Right kidney (tissue), 9 donors: ENCODE measurements at places on chromosomes 5 and 9.

GRCh38 chr5:179534431-179534830 is 15.9 kb upstream of the RUFY1 start:
- no peak for DNase-seq

DNA sequence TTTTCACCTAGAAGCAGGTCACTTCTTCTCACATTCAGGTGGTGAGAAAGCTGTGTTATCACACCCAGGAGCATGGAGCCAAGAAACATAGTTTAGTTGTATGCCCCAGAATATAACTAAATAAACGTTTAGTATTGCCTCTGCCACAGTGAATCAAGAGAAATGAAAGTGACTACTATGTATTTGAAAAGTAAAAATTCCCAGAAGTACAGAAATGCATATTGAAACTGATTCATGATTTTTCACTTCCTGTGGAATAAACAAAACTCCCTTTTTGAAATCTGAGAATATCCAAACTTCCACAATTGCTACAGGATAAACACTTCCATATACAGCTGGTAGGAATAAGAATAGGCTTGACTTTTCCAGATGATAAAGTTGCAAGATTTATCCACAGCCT is 15.3 kb upstream of the NINJ1 start:
- DNase-seq, result no peak

DNA sequence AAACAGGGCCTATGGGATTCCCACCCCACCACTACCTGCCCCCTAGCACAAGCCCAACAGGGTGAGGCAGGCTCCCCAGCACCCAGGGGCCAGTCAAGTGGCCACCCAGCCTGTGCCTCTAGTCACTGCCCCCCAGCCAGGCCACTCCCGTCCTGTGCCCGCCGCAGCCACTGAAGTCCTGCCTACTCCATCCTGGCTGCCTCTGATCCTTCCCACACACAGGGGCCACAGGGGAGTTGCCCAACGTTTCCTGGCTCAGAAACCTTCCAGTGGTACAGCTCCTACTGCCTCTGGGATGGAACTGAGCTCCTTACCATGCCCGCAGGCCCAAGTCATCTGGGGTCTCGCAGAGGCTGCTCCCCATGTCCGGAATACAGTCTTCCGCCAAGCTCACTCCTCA is 70.2 kb upstream of the STXBP1 start:
- DNase-seq, result no peak

DNA sequence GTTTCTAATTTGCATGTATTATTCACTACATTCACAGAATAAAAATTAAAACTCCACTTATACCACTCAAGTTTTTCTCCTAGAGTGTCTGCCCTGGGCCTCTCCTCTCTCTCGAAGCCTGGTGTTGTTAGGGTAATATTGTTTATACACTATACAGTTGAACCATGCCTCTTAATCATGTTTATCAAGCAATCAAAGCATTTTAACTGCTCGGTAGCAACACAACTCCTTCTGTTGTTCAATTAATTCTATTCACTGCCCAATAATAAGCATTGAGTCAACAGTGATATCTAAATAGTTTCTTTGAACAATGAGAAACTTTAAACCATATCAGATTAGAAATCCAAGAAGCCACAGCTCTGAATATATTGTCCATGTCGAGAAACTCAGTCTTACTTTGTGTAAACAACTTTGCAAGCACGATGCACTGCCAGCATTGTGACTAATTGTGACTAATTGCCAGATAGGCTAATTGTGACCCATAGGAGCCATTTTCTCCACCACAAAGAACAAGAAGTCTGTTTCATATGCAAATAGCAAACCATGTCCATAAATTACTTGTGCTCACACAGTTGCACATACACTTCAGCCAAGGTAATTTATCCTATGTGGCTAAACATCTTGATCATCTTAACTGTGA is at the start of gene DNAH5:
DNAH5 (minus strand) TSS at position 129 of the 640 bp plus-strand sequence. CDS start 250 bp downstream, outside the sequence.
- no peak for DNase-seq

- DNase-seq, result no peak
Measured at GRCh38 chr9:120158221-120158620, 421.7 kb downstream of the CDK5RAP2 start.

GRCh38 chr5:91374893-91375520 is 8.1 kb downstream of the ARRDC3 start:
- no peak for DNase-seq

GRCh38 chr9:123997665-123998277 is 13.8 kb upstream of the LHX2 start:
- peak; percentile 15 for DNase-seq

DNA sequence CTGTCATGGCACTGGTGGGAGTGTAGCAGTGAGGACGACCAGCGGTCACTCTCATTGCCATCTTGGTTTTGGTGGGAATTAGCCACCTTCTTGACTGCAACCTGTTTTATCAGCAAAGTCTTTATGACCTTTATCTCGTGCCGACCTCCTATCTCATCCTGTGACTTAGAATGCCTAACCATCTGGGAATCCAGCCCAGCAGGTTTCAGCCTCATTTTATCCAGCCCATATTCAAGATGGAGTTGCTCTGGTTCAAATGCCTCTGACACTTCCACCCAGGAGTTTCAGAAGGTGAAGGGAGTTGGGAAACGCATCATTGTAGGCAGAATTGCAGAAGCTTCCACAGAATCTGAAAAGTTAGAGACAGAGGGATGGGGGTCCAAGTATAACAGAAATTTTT is 35.4 kb downstream of the SHC3 start:
- DNase-seq, result no peak

GRCh38 chr5:1761453-1761755 is 38.2 kb downstream of the MRPL36 start:
- DNase-seq, result no peak

DNA sequence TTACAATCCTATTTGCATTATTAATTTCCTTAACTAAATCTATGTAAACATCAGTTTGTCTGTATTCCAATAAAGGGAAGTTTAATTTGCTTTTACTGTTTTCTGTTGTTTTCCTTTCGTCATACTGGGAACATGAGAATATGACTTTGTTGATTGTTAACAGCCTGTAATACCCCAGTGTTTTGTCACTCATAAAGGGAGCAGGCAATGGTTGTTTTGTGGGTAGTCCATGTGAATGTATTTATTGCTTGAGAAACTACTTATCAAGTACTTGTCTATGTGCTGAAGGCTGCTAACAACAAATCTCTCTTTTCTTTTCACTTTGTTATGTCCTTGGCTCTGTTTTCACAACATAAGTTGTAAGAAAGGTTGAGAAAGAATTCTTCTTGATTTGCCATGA is 1070.2 kb upstream of the ACO1 start:
- DNase-seq, result no peak

DNA sequence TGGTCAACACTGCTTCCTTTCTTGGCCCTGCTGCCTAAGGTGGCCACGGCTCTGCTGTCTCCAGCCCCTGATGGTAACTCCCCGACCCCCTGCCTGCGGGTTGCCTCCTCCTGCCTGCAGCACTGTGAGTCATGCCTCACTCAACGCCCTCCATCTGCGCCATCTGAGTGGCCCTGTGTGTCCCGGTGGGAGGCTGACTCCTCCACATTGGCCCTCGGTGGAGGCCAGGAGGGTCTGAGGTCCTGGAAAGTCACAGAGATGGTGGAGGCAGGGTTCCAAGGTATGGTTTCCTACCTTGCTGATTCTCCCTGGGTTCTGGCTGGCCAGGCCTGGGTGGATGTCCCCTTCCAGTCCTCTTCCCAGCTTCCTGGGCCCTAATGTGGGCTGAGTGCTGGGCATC is 64.5 kb upstream of the ADAMTS2 start:
- no peak for DNase-seq

DNA sequence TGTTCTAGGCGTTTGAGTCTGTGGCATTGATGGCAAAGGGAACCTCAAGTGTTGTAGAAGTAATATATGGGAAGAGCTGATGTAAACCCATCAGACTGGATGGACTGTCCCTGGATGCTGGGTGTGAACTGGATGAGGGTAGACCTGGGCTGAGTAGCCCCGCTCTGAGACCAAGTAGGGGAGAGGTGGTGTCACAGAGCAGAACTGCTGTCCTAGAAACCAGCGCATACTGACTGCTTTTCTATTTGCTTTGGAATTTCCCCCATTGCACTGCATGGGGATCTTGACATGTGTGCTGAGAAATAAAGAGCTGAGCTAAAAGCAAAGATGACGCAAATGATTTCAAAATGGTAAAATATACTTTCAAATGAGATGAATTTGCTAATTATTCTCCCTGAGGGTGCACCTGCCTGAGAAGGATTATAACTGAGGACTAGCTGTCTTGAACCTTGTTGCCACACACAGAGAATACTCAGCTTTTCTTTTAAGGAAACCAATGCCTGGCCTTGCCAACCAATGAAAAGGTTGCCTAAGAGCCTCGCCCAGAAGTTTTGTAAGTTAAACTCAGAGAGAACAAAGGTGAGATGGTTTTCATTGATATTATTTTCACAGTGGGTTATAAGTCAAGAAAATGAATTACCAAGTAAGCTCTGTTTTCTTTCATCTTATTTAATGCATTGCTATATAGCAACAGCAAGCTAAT is 44.8 kb downstream of the NIM1K start:
- DNase-seq, result no peak

DNA sequence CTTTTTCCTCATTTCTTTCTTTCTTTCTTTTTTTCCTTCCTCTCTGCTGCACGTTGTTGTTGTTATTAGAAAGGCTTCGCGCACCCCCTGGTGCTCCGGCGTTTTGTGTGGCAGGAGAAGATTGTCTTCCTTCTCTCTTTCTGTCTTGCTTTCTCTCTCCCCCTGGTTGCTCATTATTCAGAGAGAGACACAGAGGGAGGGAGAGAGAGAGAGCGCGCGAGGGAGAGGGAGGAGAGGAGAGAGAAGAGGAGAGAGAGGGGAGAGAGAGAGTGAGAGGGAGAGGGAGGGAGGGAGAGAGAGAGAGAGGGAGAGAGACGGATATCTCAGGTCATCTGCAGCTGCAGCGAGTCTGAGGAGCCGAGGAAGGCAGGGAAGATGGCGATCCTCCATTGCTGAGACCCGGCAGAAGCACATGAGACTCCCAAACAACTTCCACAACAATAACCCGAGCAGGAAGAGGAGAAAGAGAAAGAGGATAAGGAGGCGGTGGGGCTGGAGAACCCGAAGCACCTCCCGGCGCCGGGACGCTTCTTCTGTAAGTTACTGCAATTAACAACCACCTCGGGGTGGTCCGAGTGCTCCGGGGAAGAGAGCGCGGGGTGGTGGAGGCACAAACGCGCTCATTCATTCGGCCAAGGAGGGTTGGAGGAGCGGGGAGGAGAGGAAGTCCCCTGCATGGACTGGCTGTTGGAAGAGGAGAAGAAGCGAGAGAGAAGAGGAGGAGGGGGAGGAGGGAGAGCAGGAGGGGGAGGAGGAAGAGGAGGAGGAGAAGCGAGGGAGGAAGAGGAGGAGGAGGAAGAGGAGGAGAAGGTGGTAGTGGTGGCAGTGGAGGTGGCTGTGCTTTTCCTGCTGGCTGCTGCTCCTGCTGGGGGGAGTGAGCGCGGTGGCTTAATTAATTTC is at the start of gene ZNF462:
ZNF462 (plus strand) TSS at position 346 of the 900 bp plus-strand sequence. CDS start 60,218 bp downstream, outside the sequence.
- peak; percentile 93 for DNase-seq

DNA sequence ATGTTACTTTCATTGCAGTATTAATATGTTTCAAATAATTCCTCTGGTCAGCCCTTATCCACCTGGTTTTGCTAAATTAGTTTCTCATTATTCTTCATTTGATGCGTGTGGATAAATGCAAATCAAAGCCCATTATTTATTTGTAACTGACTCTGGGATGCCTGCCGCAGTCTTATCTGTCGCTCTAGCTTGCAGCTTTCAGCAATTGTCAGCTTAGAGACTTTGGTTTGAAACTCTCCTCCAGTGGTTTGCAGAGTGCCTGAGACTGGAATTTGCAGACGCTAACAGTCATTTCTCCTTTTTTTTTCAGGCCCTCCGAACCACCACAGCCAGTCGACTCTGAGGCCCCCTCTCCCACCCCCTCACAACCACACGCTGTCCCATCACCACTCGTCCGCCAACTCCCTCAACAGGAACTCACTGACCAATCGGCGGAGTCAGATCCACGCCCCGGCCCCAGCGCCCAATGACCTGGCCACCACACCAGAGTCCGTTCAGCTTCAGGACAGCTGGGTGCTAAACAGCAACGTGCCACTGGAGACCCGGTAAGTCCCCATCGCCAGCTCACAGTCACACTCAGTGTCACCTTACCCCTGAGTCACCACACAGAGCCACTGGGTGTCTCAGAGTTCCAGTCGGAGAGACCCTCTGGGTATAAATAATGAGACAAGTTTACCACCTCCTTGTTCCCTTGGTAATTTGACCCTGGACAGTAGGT is 339.0 kb upstream of the WWC1 start:
- DNase-seq, result no peak
